ENCODE measurements at places on chromosomes 1 and 21. TPM values are rescaled to one million over a fixed set of nuclear protein-coding genes. Genes with fewer than 3 reads are reported as not detected.

DNA sequence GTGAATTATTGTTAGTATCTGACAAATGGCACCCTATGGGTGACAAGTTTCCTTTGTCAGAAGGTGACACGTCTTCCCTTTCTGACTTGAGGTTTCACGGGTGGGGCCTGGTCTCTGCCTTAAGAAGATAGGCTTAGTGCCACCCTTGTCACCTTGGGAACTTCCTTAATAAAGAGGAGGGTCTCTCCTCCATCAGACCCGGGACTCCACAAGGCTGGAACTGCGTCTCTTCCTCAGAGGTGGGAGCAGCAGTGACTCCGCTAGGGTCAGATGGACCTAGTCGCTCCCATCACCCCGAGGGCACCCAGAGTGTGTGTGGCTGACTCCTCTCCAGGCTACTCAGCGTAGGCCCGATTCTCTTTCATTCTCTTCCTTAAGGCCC is 774 bp upstream of the WDTC1 start:
- peaks cover 10% of the 10 kb centered on the region for H3K4me1 ChIP-seq
- no peaks in the 10 kb centered on the region for H3K27me3 ChIP-seq
- no peaks in the 10 kb centered on the region for H3K36me3 ChIP-seq
- H3K27ac ChIP-seq: peak overlapping the region; percentile 48
- H3K4me3 ChIP-seq: peak overlapping the region; percentile 92

DNA sequence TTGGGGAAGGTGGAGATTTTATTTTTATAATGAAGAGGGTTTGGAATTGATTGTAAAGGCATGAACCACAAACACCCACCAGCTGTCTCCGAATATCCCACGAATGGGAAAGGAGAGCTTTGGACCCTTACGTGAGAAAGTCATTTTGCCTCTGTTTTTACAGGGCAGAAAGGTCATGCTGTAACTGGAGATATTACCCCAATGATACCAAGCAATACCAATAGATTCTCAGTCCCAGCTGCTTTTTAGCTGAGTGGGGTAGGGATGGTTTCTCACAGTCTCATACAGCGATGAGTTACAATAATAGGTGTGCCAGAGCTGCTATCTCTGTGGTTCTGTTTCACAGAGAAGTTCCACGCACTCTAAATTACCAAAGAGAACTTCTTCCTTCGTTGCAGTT is 8.8 kb upstream of the F3 start:
- H3K27me3 ChIP-seq: no peaks in the 10 kb centered on the region
- H3K27ac ChIP-seq: no peak overlapping the region
- H3K36me3 ChIP-seq: no peaks in the 10 kb centered on the region
- DNase-seq: no peak
- no peaks in the 10 kb centered on the region for H3K4me1 ChIP-seq
- no peak overlapping the region for H3K4me3 ChIP-seq

DNA sequence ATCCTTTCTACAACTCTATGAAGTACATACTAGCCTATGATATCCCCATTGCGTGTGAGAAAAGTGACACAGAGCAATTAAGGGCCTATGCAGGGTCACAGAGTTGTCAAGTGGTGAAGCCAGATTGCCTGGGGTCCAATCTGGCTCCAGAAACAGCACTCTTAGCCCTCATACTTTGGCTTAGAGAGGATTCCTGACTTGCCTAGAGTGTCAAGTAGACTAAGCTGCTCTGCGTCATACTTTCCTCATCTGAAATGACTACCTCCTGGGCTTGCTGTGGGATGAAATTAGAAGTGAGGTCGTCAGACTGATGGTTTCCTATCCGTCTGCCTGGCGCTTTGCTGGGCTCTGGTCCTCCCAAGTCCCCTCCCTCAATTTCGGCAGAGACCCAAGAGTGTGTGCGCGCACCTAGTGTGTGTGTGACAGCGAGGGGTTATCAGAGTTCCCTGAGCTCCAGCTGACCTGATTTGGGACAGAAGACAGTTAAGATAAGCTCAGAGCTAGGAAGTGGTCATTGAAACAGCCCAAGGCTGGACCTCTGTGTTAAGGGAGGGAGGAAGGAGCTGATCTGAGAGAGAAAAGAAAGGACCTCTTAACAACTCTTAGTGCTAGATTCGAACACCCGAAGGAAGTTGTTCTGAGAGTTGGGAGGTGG is 5.4 kb upstream of the NUAK2 start:
- H3K27me3 ChIP-seq: no peaks in the 10 kb centered on the region
- H3K4me1 ChIP-seq: peaks cover under 1% of the 10 kb centered on the region
- DNase-seq: no peak

DNA sequence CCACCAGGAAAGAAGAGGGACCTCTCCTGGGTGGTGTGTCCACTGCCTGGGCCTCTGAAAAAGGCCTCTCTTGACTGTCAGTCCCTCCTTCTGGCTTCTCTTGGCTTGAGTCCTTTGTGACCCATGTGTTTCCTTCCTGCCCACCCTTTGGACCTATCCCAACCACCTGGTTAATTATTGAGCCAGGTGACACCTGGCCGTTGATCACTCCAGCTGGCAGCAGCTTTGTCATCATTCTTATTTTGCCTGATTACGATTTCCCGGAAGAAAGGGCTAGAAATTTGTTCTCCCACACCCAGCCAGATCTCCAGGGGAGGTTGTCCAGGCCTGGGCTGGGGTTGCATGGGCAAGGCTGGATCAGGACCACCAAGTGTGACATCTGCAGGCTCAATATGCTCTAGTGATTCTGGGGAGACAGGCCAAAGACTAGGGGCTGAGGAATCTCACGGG is 24.8 kb downstream of the CSF1 start:
- no peak overlapping the region for H3K27ac ChIP-seq
- no peaks in the 10 kb centered on the region for H3K27me3 ChIP-seq
- H3K36me3 ChIP-seq: no peaks in the 10 kb centered on the region
- DNase-seq: no peak

DNA sequence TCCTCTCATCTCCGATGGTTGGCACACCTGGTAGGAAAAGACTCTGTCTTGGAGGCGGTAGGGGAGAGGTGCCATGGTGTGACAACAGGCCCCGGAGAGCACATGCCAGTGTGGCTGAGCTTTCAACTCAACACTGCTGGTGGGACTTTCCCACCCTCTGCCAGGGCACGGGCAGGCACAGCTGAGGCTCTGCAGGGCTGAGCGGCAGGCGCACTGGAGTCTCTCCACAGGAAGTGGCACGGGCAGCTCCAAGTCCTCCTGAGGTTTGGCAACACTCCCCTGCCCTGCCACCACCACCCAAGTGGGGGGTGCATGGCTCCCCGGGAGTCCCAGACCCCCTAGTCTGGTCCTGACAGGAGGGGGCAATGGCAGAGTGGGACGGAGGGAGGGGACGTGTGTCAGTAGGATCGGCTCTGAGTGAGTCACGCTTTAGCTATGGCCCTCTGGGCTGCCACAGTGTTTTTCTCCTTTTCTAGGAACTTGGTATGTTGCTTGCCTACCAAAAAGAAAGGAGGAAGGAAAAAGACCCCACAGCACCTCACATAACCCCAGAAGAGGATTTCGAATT is 27.3 kb upstream of the EVA1B start:
- peaks cover 44% of the 10 kb centered on the region for H3K36me3 ChIP-seq
- no peaks in the 10 kb centered on the region for H3K27me3 ChIP-seq
- H3K27ac ChIP-seq: peak overlapping the region; percentile 84
- H3K4me3 ChIP-seq: no peak overlapping the region

DNA sequence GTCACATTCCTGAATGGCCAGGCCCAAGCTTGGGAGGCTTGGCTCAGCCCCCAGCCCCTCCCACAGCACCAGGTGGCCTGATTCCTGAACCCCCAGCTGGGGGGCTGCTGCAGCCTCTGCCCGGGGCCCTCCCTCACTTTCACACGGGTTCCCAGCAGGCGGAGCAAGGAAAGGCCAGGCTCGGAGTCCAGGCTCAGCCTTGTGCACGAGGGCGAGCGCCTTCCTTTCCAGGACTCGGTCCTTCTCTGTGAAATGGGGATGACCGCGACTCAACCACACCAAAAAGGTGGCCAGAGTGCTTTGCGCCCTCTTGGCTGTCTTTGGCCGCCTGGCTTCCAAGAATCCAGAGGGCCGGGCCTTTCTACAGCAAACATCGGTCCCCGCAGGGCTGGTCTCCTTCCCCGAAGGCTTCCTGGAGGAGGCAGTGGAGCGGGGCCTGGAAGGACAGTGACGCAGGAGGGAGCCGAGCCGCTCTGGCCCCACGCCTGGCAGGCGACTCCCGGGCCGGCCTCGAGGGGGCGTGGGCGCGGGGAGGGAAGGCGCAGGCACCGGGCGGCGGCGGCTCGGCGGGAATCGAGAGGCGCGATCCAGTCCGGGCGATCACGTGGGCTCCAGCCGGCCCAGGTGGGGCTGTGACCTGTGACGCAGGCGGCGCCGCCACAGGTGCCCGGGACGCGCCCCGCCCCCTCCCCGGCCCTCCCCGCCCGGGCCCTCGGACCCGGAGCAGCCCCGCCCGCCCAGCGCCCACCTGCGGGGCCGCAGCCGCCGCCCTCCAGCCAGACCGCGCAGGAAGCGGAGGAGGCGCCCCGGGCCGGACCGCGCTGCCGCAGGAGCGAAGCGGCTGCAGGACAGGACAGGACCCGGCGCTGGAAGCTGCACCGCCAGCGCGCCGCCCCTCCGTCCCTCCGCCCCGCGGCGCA is at the start of gene ARHGEF16:
TSS of gene ARHGEF16 (plus strand) at position 775 of the 920 bp plus-strand sequence. CDS start 8,420 bp downstream, outside the sequence.
- H3K4me1 ChIP-seq: peaks cover 7% of the 10 kb centered on the region
- DNase-seq: no peak
- H3K27ac ChIP-seq: no peak within 1 kb of the TSS
- H3K4me3 ChIP-seq: peak within 1 kb of the TSS; percentile 53
- no peaks in the 10 kb centered on the region for H3K36me3 ChIP-seq

DNA sequence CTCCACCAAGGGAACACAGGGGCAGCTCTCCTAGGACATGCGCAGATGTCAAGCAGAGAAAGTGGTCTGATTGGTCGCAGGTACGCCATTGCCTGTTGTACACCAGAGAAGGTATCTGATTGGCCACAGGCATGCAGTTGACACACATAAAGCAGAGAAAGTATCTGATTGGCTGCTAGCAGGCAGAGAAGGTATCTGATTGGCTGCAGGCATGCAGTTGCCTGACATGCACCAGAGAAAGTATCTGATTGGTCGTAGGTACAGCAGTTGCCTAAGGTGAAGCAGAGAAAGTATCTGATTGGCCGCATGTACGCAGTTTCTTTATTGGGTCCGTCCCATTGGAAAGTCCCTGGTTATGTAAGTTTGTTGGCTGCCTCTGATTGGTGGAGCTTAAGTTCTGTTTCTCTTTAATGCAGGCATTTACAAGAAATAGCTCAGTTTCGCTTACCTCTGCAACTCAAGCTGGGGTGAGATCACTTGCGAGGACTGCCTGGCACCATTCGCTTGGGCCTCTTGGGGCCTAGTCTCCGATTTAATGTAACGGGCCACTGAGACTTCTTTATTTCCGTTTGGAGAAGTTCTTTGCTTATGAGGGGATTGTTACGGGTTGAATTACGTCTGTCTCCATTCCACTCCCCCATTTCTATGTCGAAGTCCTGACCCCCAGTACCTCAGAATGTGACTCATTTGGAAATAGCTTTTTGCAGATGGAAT is 74.2 kb downstream of the SIK1 start:
- H3K27me3 ChIP-seq: no peaks in the 10 kb centered on the region
- DNase-seq: no peak
- H3K27ac ChIP-seq: no peak overlapping the region
- no peak overlapping the region for H3K4me3 ChIP-seq

GRCh38 chr21:14312871-14313270 is 70.1 kb downstream of the HSPA13 start:
- no peak overlapping the region for H3K4me3 ChIP-seq
- no peaks in the 10 kb centered on the region for H3K27me3 ChIP-seq
- no peak overlapping the region for H3K27ac ChIP-seq
- H3K4me1 ChIP-seq: no peaks in the 10 kb centered on the region

The FMO3 gene
- 6.0 TPM for total RNA-seq

The FCRL2 gene
- not detected for total RNA-seq
